ENCODE measurements at places on chromosomes 3 and 15.

GRCh38 chr3:124395584-124396338 lies 334.5 kb upstream of the UMPS start:
- no peak for DNase-seq

- no peak for DNase-seq
Measured at GRCh38 chr3:103393395-103394186, 958.8 kb downstream of the ZPLD1 start.

DNA sequence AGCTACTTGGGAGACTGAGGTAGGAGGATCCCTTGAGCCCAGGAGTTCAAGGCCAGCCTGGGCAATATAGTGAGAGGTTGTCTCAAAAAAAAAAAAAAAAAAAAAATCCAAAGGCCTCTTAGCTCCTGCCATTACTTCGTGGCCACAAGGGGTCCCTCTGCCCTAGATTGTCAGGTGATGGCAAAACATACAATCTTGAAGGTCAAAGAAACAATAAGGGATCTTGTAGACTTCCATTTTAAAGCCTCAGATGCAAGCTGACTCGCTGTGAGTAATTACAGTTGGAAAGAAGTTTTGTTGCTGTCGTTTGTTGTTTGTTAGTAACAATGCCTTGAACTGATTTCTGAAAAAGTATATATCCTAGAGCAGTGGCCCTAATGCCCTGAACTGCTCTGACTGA lies 55.9 kb upstream of the PLCL2 start:
- DNase-seq = peak; percentile 50

DNA sequence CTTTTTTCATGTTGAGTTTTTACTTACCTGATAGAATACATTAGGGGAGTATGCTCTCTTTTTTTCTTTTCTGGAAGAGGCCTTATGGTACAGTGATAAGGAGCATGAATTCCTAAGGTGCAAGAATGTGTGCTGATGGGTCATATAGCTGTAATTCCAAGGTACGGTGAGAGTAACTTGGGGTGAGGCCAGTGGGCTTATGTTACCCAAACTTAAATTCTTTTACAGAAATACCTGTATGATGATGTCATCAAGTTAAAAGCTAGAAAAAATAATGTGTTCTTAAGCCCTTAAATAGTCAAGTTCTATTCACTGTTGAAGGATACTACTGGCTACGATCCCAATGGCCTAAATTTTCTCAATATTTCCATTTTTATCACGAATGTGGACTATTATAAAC lies 111.2 kb downstream of the GMPS start:
- DNase-seq = no peak

DNA sequence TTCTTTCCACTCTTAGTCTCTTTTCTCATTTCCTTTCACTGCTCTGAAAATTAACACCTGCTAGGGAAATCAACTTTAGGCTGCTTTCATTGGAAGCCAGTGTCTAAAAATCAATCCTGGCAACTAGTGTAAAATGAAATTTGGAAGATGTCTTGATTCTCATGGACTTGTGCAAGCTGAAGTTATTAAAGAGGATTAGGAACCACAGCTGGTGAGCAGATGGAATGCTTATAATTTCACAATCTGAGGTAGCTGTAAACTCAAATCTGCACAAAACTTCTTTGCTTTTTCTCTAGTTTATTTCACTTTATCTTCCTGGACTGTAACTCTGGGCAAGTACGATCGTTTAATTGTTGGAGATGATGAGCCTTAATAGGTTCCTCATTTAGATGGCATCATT lies 175.6 kb downstream of the GHSR start:
- no peak for DNase-seq

DNA sequence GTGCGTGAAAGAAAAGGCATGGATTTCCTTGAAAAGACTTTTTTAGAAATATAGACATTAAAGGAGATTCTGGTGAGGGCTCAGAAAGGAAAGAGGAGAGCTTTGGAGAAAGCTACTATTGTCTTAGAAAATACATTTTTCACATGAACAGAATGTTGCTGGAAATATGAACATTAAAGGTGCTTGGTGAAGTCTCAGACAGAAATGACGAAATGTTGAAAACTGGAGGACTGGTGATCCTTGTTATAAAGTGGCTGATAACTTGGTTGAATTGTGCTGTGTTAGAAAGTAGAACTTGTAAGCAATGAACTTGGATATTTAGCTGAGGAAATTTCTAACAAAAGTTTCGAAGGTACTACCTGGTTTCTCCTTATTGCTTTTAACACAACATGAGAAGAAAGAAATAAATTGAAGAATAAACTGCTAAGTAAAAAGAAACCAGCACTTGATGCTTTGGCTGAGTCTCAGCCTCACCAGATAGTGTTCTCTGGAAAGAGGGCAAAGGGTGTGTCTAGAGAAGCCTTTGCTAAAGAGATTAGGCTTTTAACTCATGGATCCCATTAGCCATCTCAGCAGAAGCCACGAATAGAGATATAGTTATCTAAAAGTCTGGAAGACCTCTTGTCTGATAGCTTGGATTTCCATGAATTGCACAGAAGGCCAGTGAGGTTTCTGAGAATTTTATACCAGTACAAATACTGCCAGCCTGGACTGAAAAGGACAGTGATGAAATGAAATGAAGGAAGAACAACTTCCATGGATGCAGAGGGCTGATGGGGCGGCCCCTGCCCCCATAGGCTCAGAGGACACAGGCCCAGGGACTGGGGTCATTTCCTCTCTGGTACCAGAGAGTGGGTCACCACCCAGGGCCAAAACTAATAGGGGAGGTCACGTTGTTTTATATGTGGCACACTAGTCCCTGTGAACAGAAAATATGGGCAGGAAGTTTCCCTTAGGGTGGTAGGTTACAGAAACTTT lies 91.5 kb downstream of the RPL22L1 start:
- DNase-seq = no peak

DNA sequence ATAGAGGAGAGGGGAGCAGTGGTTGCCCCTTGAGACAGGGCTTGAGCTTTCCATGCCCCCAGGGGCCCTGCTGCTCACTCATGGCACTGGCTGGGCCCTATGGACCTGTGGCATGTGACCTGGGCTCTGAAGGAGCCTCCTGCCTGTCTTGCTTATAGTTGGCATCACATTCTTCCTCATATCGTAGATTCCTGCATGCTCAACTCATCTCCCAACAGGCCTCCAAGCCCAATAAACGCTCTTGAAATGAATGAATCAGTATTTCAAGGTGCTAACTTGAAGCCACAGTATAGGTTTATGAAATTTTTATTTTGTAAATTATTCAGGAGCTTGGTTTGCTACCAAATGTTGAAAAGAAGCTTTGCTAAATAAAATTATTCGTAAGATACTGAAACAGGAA lies 93.3 kb upstream of the SLC7A14 start:
- DNase-seq = no peak

- DNase-seq = no peak
Measured at GRCh38 chr3:156143136-156143535, 22.8 kb downstream of the KCNAB1 start.

DNA sequence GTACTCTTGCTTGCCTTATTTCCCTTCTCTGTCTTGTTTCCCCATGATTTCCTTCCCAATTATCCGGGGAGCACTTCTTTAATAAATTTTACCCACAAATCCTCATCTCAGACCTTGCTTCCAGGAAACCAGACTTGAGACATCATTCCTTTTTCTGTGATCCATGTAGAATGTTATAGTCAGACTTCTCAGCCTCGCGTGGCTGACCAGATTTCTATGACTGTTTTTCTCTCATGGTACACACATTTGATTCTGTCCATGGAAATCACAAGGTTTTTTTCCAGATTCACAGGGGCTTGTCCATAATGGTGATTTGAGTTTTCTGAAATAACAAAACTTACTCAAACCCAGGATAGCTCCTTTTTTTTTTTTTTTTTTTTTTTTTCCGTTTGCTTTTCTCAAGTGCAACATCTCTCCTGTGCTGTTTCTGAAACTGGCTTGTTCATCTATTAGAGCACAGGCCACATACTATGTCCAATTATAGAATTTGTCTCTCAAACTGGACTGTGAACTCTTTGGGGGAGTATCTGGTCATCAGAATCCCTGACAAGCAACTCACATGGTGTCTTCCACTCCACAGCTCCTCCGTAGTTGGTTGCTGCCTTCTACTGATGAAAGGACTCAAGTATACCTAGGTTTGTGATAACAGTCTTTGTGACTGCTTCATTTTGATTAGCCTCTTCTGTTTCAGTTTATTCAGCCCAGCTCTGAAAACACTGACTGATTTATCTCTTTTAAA lies 50.8 kb downstream of the RBMS3 start:
- no peak for DNase-seq

GRCh38 chr3:191237047-191237882 lies 38.2 kb downstream of the OSTN start:
- DNase-seq = no peak

GRCh38 chr3:16474920-16475319 lies 38.6 kb downstream of the RFTN1 start:
- no peak for DNase-seq

DNA sequence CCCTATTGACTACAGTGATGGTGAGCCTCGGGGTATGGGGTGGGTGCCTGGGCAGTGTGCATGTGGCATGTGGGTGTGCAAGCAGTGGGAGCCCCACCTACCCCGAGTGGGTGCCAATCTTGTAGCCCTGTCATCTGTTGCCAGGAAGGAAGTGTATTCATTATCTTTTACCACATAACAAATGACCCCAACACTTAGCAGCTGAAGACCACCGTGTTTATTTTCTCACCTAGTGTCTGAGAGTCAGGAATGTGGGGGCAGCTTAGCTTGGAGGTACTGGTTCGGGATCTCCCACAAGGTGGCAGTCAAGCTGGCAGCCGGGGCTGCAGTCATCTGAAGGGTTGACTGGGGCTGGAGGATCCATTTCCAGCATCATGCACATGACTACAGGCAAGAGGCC lies 21.7 kb downstream of the XYLB start:
- DNase-seq = no peak

DNA sequence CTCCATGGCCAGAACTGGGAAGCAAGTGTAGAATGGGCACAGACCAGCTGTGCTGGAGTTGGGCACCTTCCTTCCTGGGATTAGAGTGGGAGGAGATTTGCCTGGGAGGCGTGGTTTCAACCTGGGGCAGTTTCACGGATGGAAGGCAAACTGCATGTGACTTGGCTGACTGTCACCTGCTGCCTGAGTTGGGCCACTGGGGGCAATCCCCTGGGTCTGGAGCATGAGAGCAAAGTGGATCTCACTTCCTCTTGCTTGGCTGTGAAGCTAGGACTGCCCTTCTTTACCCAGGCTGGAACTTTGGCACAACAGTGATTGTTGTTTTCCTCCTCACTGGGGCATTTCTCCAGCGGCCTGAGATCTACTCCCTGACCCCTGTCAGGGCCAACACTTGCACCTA lies 1247.0 kb upstream of the EPHA6 start:
- no peak for DNase-seq

- DNase-seq = no peak
Measured at GRCh38 chr3:151609491-151609890, 124.2 kb upstream of the AADACL2 start.

DNA sequence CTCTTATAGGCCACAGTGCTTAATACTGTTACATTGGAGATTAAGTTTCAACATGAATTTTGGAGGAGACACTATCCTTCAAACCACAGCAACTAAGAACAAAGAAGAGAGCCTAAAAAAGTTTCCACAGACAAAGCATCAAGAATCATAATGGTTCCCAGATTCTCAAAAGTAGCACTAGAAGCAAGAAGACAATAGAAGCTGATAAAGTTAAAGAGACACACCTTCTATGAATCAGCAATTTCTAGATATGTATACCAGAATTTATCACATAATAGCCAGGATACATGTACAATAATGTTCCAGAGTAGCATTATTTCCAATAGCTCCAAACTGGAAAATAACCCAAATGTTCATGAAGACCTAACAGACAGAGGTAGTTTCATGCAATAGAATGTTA lies 12.2 kb downstream of the NKIRAS1 start:
- DNase-seq = no peak

GRCh38 chr3:25567388-25567787 lies 97.3 kb downstream of the TOP2B start:
- DNase-seq = no peak

- no peak for DNase-seq
Measured at GRCh38 chr3:95476534-95476933, 1337.9 kb upstream of the EPHA6 start.

DNA sequence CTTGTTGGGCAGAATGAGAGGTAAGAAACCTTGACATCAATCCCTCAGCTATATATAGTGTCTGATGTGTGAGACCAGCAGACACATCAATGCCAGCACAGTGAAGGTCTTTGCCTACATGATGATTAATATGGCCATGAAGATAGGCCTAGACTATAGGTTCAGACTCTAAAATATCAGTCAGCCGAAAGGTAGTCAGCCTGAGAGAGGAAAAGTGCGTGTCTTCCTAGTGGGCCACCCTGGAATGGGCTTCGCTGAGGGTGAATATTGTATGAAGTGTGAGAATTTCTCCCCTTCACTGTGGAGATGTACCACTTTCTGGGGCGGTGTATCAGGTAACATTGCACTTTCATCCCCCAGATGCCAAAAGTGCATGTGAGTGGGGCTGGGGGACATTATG lies 33.0 kb upstream of the EPHB1 start:
- no peak for DNase-seq

DNA sequence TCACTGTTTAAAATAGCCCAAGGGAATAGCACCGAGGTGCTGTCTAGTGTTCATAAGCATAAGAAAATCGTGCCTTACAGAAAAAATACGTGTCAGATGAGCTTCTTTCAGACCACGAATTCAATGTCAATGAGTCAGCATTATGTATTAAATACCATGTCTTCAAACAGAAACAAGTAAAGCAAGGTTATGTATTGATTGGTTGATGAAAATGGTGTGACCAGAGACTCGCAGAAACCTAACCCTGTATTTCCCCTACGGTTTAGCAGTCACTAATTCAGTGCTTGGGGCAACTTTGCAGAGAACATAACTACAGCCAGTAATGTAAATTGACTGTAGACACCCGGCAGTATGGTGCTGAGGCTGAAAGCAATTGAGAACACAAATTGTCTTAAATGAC lies 307.7 kb downstream of the IL5RA start:
- DNase-seq = no peak

GRCh38 chr3:30741889-30742288 lies 135.5 kb downstream of the TGFBR2 start:
- DNase-seq = no peak

- DNase-seq = no peak
Measured at GRCh38 chr3:175346573-175347356, 487.6 kb downstream of the NAALADL2 start.

DNA sequence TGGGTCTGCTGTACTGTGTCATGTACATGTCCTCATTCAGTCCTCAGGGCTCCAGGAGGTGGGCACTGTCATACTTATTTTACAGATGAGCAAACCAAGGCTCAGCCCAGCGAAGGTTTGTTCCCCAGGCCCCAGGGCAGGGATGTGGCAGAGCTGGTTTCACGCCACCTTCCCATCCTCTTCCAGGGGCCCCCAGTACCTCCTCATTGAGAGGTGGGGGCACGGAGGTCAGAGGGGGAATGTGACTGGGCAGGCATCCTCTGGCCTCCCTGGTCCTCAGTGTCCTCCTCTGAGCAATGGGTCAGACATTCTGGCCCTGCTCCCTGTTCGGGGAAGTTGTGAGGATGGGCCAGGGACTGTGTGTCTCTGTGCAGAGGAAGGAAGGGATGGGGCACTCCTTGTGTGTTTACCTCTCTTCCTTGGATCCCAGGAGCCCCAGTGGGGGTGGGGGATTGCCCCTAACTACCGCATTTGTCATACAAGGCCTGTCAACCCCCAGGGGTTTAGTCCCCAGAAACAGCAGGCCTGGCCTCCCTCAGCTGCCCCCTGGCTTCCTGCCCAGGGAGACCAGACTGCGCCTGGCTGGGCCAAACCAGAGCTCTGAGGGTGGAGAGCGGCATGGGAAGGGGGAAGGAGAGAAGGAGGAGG lies 65.9 kb upstream of the LCTL start:
- DNase-seq = no peak

GRCh38 chr15:98858610-98859023 lies 149.0 kb downstream of the PGPEP1L start:
- DNase-seq = no peak

All from GM12864 (cell line).